Activated CD4-positive, alpha-beta T cell treated with anti-CD3 and anti-CD28 coated beads, Interleukin-2, amount 10 ng/mL, durations not matched to agents 7 days and 5 days (primary cell): ENCODE measurements at places on chromosomes 2 and 18.
A peak's percentile ranks its signal among the peaks of the same experiment; 100 is the strongest.

DNA sequence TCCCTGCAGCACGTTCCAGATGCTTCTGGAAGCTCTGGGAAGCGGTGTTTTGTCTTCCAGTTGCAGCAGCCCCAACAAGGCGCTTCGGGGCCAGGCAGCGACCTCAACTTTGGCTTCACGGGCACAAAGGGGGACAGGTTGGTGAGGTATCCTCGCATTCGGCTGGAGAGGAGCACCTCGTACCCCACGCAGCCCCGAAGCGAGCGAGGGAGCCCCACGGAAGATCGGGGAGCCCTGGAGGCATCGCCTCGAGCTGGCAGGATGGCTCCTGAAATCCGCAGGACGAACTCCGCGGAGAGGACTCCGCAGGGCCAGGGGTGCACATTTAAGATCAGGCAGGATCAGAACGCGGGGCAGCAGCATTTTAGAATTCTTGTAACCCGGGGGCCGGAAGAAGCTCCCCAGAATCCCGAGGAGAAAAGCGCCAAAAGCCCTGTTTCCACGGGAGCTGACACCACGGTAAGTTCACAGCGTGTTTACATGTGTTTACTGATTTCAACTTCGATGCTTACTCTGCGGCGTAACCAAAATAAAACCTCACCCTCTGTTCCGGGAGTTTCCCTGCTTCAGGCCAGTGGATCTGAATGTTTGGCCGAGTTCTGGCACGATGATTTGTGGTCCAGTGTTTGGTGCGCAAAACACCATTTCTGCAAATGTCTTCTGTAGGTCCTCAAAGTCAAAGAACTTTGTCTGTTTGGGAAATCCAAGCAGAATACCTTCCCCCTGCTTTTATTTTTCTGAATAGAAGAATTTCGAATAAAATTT, 212.5 kb downstream of the NEDD4L start:
- H3K27ac ChIP-seq = no peak overlapping the region
- H3K27me3 ChIP-seq = peaks cover 4% of the 10 kb centered on the region
- no peak for DNase-seq
- no peaks in the 10 kb centered on the region for H3K36me3 ChIP-seq
- H3K4me3 ChIP-seq = no peak overlapping the region

DNA sequence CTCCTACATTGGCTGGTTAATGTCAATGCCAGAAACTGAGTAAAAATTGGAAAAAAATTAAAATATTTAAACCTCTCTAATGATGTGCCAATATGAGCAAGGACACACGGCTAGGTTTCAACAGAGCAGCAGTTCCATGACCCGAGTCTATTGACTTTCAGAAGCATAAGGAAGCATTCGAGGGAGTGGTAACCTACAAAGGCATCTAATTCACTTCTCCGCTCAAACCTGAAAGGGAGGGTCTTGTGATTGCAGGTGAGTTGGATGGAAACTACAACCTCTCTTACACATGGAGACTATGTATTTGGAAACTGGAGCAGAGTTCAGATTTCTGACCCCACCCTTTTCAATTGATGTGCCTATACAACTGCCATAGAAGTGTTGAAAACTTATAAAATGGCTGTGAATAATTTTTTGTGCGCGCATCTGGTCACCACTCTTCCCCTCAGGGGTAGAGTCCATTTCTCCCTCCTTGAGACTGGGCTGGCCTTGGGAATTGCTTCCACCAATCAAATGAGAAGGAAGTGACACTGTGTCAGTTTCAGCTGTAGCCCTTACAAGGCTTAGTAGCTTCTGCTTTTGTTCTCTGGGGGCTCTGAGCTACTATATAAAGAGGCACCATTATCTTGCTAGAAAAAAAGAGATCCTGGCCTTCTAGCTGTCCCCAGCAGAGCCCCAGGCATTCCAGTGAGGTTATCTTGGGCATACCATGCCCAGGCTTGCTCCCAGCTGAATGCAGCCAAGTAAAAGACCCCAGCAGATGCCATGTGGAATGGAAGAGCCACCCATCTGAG, 278.0 kb downstream of the EPHA4 start:
- no peak overlapping the region for H3K27ac ChIP-seq
- DNase-seq = no peak
- peaks cover 7% of the 10 kb centered on the region for H3K27me3 ChIP-seq

DNA sequence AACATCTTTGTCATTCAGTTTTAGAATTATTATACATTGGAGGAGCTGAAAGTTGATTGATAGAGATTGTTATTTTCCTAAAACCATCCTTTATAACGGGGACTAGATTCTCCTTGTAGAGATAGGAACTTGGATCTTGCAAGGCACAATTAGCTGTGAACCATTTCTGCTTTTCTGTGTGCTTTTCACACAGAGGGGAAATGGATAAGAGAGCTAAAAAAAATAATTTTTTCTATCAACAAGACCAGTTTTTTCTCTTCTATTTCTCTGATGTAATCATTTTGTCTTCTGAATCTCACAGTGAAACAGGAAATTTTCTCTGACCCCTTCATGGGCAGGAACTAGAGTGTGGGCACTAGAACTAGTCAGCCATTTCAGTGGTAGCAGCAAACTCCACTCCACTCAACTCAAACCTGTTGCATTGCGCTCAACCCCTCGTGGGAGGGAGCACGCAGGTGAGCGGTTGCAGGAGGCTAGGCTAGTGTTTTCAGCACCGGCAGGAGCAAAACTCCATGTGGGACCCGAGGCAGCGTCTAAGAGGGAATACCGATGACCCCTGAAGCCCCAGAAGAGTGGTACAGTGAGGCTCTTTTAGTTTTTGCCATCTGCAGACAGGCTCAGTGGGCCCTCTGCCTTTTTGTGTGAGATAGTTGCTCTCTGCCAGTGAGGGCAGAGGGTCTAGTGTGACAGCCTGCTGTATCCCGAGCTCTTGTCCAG, 24.0 kb upstream of the SLC39A10 start:
- H3K27ac ChIP-seq = no peak overlapping the region
- no peaks in the 10 kb centered on the region for H3K27me3 ChIP-seq
- no peak overlapping the region for H3K4me3 ChIP-seq
- peaks cover 3% of the 10 kb centered on the region for H3K4me1 ChIP-seq
- H3K36me3 ChIP-seq = peaks cover 2% of the 10 kb centered on the region

- no peaks in the 10 kb centered on the region for H3K36me3 ChIP-seq
- DNase-seq = peak; percentile 6
- H3K4me3 ChIP-seq = no peak overlapping the region
- no peaks in the 10 kb centered on the region for H3K4me1 ChIP-seq
- H3K27me3 ChIP-seq = no peaks in the 10 kb centered on the region
Measured at GRCh38 chr2:84197901-84198300, 261.2 kb downstream of the SUCLG1 start.

DNA sequence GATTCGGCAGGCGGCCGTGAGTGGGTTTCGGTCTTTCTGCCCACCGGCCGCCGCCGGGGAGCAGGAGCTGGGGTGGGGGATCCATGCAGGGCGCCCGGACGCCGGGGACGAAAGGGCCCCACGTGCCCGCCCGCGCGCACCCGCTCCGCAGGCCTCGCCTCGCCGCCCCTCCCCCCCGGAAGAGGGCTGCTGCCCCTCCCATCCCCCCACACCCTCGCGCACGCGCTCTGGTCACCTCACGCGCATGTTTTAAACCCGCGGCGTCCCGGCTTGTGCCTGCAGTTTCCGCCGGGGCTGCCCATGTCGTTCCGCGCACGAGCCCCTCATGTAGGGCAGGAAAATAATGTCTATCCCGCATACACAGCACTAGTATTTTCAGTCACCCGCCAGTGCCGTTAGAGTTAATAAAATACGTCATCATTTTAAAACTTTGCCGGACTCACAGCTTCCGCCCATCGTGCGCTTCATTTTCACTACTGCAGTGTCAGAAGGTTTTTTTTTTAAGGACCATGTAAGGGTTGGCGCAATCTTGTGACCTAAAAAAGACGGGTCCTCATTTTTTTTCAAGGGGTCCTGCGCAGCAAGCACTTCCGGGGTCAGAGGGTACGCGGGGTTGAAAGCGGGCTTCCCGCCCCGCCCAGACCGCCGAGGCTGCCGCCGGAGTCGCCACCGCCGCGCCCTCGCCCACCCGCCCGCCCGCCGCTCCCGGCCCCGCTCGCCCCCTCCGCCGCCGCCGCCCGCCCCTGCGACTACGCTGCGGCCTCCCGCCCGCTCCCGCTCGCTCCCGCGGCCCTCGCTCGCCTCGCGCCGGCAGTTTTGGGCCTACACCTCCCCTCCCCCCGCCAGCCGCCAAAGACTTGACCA, at the start of gene PCBP1:
Gene PCBP1, plus strand, starts transcription at position 640 of the 864 bp plus-strand sequence. CDS start 267 bp downstream, outside the sequence.
- peaks cover 56% of the 10 kb centered on the region for H3K4me1 ChIP-seq
- H3K36me3 ChIP-seq = peaks cover 56% of the 10 kb centered on the region
- no peaks in the 10 kb centered on the region for H3K27me3 ChIP-seq
- peak within 1 kb of the TSS; percentile 100 for H3K27ac ChIP-seq
- peak; percentile 96 for DNase-seq
- H3K4me3 ChIP-seq = peak within 1 kb of the TSS; percentile 98

DNA sequence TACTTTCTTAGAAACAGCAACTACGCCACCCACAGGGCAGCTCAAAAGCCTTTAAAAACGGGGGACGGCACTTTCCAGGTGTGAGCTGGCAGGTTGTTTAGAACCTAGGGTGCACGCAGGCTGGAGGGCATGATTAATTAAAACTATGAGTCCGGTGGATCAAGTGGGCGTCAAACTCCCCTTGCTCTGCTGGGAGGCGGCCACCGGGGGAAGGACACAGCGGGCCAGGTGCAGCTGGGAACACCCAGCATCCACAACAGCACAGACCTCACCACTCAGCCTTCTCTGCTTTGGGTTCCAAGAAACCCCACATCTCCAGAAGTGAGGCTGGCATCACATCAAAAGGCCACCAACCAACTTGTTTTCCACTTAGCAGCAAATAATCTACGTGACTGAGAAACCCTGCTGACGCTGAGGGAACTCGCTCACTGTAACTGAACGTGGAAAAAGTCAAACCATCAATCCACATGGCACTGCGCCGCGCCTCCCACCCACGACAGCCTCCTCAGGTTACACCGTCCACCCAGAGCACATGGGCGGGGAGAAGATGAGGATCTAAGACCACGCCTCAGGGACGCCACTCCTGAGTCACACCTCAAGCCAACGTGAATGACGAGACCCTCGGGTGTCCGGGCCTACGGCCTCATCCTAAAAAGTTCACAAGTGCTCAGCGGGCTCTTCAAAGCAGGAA, 118.2 kb downstream of the ZNF516 start:
- no peak overlapping the region for H3K4me3 ChIP-seq
- peak; percentile 37 for DNase-seq
- H3K36me3 ChIP-seq = no peaks in the 10 kb centered on the region

DNA sequence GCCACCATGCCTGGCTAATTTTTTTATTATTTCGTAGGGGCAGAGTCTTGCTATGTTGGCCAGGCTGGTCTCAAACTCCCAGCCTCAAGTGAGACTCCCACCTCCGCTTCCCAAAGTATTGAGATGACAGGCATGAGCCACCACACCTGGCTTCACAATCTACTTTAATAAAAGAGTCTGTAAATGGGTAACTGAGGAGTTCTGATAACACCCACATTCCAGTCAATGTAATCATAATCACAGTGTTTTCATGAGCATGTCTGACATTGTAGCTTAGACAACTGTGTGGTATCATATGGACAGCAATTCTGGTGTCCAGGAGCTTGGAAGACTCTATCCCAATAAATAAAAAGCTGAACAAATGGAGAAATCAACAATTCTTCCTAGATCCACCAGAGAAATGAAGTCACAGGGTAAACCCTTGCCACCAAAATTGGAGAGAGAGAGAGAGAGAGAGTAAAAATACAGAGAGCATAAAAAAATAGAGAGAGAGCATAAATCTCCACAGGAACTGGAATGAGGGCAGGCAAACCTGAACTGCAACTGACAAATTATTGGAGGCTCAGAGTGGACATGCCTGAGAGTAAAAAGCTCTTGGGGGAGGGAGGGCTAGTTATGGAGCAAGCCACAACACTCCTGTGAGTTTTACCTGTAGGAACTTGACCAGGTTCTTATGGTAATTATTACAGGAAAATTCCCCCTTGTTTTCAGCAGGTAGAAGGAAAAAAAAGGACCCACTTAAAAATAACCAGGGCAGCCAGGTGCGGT, 12.4 kb upstream of the NBEAL1 start:
- no peak overlapping the region for H3K4me3 ChIP-seq
- H3K27me3 ChIP-seq = peaks cover 10% of the 10 kb centered on the region
- H3K27ac ChIP-seq = no peak overlapping the region
- no peaks in the 10 kb centered on the region for H3K36me3 ChIP-seq

DNA sequence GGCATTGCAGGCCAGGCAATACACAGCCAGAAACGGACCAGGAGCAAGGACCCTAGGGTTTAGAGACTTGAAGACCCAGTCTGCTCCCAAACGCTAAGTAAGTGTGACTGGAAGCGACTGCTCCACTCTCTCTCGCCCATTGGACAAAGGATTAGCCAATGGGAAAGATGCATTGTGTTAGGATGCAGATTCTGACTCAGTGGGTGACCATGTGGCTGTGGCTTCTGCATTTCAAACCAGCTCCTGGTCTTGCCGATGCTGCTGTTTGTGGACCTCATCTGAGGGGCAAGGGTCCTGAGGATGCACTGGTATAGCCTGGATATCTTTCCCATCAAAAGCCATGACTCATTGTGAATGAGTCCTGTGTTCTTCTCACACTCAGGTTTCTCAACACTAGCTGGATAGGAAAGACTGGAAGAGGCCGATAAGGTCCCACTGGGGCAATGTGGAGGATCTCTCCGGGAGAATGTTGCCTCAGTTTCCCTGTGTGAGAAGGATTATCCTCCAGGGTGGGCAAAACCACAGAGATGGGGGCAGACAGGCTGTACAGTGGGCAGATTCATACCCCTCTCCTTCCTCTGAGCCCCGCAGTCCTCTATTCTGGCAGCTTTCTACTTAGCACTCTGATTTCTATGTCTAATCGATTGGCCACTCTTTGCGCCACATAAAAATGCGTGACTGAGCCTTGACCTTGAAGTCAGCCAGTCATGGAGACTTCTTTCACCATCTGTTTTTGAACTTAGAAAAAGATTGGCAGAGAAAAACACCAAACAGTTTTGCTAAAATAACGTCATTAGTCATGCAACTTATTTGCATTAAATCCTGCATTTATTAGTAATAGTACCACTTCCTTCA, 257.1 kb downstream of the PRKCE start:
- H3K36me3 ChIP-seq = no peaks in the 10 kb centered on the region
- H3K27me3 ChIP-seq = no peaks in the 10 kb centered on the region
- H3K27ac ChIP-seq = no peak overlapping the region
- peaks cover 17% of the 10 kb centered on the region for H3K4me1 ChIP-seq
- no peak overlapping the region for H3K4me3 ChIP-seq

GRCh38 chr2:199684832-199685231, 166.2 kb downstream of the FTCDNL1 start:
- no peaks in the 10 kb centered on the region for H3K36me3 ChIP-seq
- H3K4me1 ChIP-seq = peaks cover 11% of the 10 kb centered on the region
- H3K27ac ChIP-seq = no peak overlapping the region
- DNase-seq = no peak
- no peak overlapping the region for H3K4me3 ChIP-seq

- no peaks in the 10 kb centered on the region for H3K36me3 ChIP-seq
- H3K4me1 ChIP-seq = no peaks in the 10 kb centered on the region
- H3K4me3 ChIP-seq = no peak overlapping the region
- DNase-seq = peak; percentile 76
Measured at GRCh38 chr2:219029829-219030165, 11.5 kb downstream of the CFAP65 start.

GRCh38 chr2:236744716-236745115, 175.1 kb downstream of the ACKR3 start:
- no peak overlapping the region for H3K4me3 ChIP-seq
- H3K36me3 ChIP-seq = no peaks in the 10 kb centered on the region
- no peak overlapping the region for H3K27ac ChIP-seq

- no peak for DNase-seq
- no peaks in the 10 kb centered on the region for H3K27me3 ChIP-seq
- H3K4me1 ChIP-seq = no peaks in the 10 kb centered on the region
- H3K36me3 ChIP-seq = no peaks in the 10 kb centered on the region
Measured at GRCh38 chr18:1575084-1575483, 670.4 kb downstream of the ADCYAP1 start.
